ENCODE measurements at places on chromosomes 1 and 21.

DNA sequence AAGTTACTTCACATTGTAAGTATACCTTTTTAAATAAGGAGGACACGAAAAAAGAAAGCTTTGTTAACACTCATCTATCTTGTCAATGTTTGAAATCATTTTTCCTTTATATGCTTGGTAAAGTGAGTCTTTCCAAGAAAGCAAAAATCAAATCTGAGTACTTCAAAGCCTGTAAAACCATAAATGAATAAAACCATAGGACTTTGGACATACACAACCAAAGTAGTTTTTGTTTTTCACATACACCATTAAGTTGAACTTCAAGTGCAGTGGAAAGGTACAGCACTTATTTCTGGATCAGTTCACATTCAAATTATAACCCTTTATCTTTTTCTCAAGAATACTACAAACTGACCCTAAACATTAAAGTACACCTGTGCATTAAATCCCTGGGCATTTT is 10.1 kb upstream of the PSMG1 start:
- peaks cover 53% of the 10 kb centered on the region for H3K36me3 ChIP-seq
- H3K27ac ChIP-seq, result no peak overlapping the region
- no peaks in the 10 kb centered on the region for H3K27me3 ChIP-seq
- no peak overlapping the region for H3K4me3 ChIP-seq
- H3K4me1 ChIP-seq, result peaks cover 26% of the 10 kb centered on the region
- DNase-seq, result no peak

- DNase-seq, result no peak
- H3K4me3 ChIP-seq, result no peak overlapping the region
- no peaks in the 10 kb centered on the region for H3K4me1 ChIP-seq
These were observed 273.9 kb downstream of the KIF26B start for GRCh38 chr1:245428681-245429080.

- DNase-seq, result no peak
- H3K27me3 ChIP-seq, result no peaks in the 10 kb centered on the region
- H3K27ac ChIP-seq, result no peak overlapping the region
These were observed 818.9 kb downstream of the KCNT2 start for GRCh38 chr1:195789321-195789720.

DNA sequence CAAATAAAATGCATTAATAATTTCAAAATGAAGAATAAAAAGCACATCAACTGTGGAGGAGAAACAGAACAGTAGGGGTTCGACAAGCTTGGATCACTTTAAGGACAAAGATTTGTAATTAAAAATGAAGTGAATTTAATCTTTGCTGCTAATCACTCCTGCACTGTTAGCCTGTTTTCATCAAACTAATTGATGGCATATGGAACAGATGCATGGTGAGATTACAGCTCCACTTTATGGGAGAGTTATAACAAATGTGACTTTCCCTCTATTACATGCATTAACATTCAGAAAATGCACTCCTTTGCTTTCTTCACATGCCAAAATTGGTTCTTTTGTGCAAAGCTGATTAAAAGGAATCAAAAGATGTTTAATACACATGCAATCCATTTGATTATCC is 207.2 kb upstream of the C21orf91 start:
- no peak overlapping the region for H3K4me3 ChIP-seq
- DNase-seq, result no peak
- H3K27ac ChIP-seq, result no peak overlapping the region
- H3K36me3 ChIP-seq, result no peaks in the 10 kb centered on the region
- H3K4me1 ChIP-seq, result no peaks in the 10 kb centered on the region

DNA sequence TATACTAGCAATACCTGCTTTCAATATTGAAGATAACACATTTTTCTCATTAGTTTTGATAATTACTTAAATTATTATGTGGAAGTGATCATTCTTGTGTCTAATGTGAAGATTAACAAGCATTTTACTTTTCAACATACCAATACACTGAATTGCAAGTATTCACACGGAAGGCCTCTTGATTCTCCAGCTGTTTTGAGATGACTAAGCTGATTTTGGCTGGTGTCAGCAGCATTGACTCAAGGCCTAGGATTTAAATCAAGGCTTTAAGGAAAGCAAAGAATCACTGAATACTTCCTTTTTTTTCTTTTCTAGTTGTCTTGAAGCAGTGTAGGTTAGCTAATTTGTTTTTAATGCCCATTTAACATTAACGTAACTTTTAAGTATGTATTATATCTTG is 373.7 kb downstream of the SRGAP2C start:
- DNase-seq, result no peak
- peaks cover 13% of the 10 kb centered on the region for H3K4me1 ChIP-seq
- H3K4me3 ChIP-seq, result no peak overlapping the region
- no peak overlapping the region for H3K27ac ChIP-seq
- peaks cover 8% of the 10 kb centered on the region for H3K36me3 ChIP-seq

GRCh38 chr21:46124083-46124925 is 26.4 kb downstream of the COL6A2 start:
- no peak overlapping the region for H3K4me3 ChIP-seq
- H3K27ac ChIP-seq, result no peak overlapping the region
- H3K4me1 ChIP-seq, result no peaks in the 10 kb centered on the region
- H3K27me3 ChIP-seq, result no peaks in the 10 kb centered on the region
- no peak for DNase-seq

DNA sequence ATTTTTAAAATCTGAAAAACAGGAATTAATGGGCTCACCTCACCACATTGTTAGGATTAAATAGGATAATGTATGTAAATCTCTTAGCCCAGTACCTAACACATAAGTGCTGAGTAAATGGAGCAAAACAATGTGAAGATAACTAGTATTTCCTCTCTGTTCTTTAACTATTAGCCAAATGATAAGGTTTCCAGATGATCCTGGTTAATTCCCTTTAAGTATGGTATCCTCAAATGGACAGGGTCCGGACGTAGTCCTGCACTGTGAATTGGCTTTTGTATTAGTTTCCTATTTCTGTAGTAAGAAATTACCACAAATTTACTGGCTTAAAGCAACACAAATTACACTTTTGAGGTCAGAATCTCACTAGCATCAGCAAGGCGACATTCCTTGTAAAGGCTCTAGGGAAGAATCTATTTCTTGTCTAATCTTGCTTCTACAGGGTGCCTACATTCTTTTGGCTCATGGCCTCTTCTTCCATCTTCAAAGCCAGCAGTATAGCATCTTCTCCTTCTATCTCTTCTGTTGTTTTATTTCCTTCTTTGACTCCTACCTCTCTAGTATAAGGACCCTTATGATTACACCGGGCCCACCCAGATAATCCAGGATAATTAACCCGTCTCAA is 17.1 kb downstream of the SCAF4 start:
- no peak for DNase-seq
- H3K36me3 ChIP-seq, result peaks cover 10% of the 10 kb centered on the region
- no peaks in the 10 kb centered on the region for H3K27me3 ChIP-seq
- H3K27ac ChIP-seq, result no peak overlapping the region

DNA sequence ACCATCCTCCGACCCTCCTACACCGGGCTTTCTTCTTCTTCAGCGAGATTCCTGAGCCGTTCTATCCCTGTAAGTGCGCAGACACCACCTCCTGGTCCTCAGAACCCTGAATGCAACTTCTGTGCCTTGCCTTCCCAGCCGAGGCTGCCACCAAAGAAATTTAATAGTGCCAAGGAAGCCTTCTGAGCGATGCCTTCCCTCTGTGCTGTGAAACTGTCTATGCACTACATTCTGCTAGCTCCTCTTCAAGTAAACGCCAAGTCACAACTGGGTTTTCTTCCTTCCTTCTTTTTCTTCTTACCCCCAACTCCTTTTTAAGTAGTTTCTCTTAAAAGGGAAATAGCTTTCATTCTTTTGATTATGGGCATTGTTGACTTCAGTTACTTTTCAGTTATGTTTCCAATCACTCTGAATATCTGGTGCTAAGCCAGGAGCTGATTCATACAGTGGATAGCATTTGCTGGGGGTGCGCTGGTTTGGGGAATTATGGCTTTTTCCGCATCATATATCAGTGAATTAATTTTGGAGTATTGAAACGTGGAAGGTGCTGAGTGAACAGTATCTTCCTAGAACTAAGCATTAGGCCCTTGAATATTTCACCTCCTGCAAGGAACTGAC is 38.6 kb upstream of the GPR88 start:
- H3K4me1 ChIP-seq, result no peaks in the 10 kb centered on the region
- peaks cover 55% of the 10 kb centered on the region for H3K36me3 ChIP-seq
- no peak for DNase-seq
- no peak overlapping the region for H3K4me3 ChIP-seq
- no peak overlapping the region for H3K27ac ChIP-seq

GRCh38 chr1:16621300-16621658 is 7.9 kb upstream of the NBPF1 start:
- DNase-seq, result no peak
- H3K36me3 ChIP-seq, result peaks cover 4% of the 10 kb centered on the region
- no peaks in the 10 kb centered on the region for H3K27me3 ChIP-seq
- H3K4me3 ChIP-seq, result no peak overlapping the region

DNA sequence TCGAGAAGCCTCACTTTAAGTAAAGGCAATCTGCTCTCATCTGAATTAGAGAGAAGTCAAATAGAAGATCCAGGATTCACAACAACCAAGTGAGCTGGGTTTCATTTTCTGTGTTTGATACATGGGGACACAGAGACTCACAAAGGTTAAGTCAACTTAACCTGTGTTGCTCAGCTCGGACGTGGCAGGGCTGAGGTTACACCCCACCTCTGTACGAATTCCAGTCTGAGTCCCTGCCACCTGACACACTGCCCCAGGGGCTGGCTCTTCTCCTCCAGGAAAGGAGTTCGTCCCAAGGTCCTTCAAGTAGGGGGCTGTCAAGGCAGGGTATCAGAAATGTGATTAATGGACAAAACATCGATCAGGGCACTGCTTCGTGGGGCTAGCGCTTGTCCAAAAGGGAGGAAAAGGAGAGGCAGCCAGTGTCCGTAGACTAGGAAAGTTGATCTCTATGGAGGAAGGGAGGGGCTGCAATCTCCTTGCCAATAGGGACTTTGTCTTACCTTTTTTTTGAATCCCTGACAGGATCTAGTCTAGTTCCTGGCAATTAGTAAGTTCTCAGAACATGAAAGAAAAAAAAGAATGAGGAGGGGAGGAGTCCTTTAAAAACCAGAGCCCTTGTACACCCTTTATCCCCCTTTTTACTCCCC is 116.4 kb downstream of the CNIH3 start:
- H3K4me3 ChIP-seq, result no peak overlapping the region
- H3K4me1 ChIP-seq, result peaks cover 24% of the 10 kb centered on the region
- no peak overlapping the region for H3K27ac ChIP-seq
- H3K27me3 ChIP-seq, result peaks cover 4% of the 10 kb centered on the region

DNA sequence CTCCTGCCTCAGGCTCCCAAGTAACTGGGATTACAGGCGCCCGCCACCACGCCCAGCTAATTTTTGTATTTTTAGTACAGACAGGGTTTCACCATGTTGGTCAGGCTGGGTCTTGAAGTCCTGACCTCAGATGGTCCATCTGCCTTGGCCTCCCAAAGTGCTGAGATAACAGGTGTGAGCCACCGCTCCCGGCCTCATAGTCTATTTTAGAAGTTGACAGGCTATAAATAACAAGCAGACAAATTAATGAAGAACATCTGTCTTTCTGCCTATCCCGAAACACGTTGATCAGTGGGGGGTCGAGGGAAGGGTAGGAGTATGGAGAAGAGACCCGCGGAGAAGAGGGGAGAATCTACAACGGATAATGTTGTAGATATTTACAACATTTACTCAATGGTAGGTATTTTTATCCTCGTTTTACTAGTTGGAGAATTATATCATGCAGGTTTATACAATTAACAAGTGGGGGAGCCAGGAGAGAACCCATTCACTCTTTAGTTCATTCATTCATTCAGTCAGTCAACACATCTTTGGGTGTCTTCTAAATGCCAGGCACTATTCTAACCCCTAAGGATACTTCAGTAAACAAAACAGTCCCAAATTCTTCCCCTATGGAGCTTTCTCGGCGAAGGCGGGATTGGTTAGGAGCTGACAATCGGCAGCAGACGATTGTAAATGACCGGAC is 497 bp upstream of the IFNAR2 start:
- H3K36me3 ChIP-seq, result peaks cover 28% of the 10 kb centered on the region
- peaks cover 40% of the 10 kb centered on the region for H3K4me1 ChIP-seq
- peaks cover 2% of the 10 kb centered on the region for H3K27me3 ChIP-seq
- H3K27ac ChIP-seq, result peak overlapping the region; percentile 68
- peak overlapping the region; percentile 77 for H3K4me3 ChIP-seq
- no peak for DNase-seq

- H3K4me3 ChIP-seq, result no peak overlapping the region
- no peaks in the 10 kb centered on the region for H3K36me3 ChIP-seq
- H3K27me3 ChIP-seq, result peaks cover 48% of the 10 kb centered on the region
- DNase-seq, result no peak
- peaks cover 6% of the 10 kb centered on the region for H3K4me1 ChIP-seq
- no peak overlapping the region for H3K27ac ChIP-seq
These were observed 16.2 kb downstream of the OLIG2 start for GRCh38 chr21:33041981-33042380.

DNA sequence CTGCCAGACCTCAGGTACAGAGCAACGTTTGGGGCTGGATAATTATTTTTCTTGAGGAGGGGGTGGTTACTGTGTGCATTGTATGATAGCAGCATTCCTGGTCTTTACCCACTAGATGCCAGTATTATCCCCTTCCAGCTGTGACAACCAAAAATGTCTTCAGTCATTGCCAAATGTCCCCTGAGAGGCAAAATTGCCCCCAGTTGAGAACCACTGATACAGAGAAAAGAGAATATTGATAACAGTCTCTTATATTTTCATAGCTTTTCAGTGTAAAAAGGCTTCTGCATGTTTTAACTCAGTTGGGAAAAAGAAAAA is 51.8 kb upstream of the SYT14 start:
- DNase-seq, result no peak
- H3K36me3 ChIP-seq, result no peaks in the 10 kb centered on the region

DNA sequence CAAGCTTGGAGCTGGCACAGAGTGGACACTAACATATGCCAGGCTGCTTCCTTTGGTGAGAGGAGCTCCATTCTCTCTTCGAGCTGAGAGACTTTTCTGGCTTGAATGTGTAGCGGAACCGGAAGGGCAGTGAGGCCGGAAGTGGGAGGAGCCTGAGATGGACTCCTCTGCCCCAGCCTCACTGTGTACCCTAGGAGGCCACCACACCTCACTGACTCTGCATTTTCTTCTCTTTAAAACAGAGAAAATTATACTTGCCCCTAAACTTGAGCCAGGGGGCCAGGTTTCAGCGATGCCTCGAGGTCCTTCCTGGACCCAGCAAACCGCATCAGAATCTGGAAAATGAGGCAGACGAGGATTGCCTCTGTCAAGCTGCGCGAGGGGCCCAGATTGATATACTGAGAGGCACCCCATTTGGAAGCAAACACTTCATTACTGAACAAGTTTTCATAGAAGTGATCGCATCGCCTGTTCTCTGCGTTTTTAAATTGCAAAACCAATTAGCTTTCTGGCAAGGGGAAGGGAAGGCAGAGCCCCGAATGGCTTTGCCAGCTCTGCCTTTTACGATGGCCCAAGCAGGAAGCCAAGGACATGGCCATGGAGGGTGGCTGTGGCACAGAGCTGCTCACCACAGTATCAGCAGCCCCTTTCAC is 708.1 kb downstream of the PTPRU start:
- no peak overlapping the region for H3K27ac ChIP-seq
- H3K36me3 ChIP-seq, result no peaks in the 10 kb centered on the region
- no peak for DNase-seq
- H3K4me1 ChIP-seq, result no peaks in the 10 kb centered on the region
- no peak overlapping the region for H3K4me3 ChIP-seq
- peaks cover 5% of the 10 kb centered on the region for H3K27me3 ChIP-seq

- H3K27me3 ChIP-seq, result peaks cover 7% of the 10 kb centered on the region
- H3K4me1 ChIP-seq, result no peaks in the 10 kb centered on the region
- DNase-seq, result no peak
- no peak overlapping the region for H3K27ac ChIP-seq
- H3K36me3 ChIP-seq, result no peaks in the 10 kb centered on the region
These were observed 9.8 kb downstream of the ITSN1 start for GRCh38 chr21:33651965-33652680.

- peak overlapping the region; percentile 92 for H3K27ac ChIP-seq
- no peaks in the 10 kb centered on the region for H3K27me3 ChIP-seq
- peak; percentile 76 for DNase-seq
- H3K36me3 ChIP-seq, result peaks cover 21% of the 10 kb centered on the region
- peak overlapping the region; percentile 71 for H3K4me3 ChIP-seq
These were observed 24.5 kb upstream of the LRRC8C start for GRCh38 chr1:89608319-89608983.
